ENCODE measurements at places on chromosomes 7 and 10.

GRCh38 chr10:61708846-61709245 lies 46.1 kb downstream of the CABCOCO1 start:
- DNase-seq = no peak

DNA sequence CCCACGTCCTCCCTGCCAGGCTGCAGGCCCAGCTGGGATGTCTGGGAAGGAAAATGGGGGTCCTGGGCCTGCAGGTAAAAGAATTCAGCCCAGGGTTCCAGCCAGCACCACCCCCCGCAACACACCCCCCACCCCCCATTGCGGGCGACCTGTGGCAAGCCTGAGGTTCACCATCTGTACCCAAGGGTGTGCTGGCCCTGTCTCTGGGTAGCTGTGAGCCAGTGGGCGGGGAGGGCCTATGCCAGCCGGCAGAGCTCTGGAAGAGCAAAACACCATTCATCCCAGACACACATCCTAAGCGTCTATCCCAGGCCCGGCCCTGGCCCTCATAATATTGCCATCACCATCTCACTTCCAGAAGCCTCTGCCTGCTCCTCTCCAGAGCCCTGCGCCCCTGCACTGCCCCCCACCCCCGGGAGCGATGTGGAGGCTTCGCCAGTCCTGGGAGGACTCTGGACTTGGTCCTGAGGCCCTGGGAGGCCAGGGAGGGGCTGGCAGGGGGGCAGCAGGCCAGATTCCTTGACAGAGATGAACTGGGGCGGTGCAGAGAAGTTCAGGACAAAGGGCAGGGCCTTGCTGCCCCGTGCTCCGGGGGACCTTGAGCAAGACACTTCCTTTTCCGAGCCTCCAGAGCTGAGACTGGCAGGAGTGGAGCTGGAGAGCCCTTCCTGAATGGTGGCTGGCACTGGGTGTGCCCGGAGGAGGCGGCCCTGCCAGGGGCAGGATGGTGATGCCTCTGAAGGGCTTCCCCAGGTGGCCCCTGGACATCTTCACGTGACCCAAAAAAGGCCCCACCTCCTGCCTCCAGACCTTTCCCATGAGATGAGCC lies 8.7 kb upstream of the TTYH3 start:
- no peak for DNase-seq

GRCh38 chr7:153564391-153564790 lies 487.8 kb upstream of the DPP6 start:
- DNase-seq = no peak

GRCh38 chr7:149839933-149840332 lies 1.8 kb downstream of the ZNF862 start:
- no peak for DNase-seq

GRCh38 chr10:88336334-88336733 lies 246.8 kb downstream of the RNLS start:
- no peak for DNase-seq

DNA sequence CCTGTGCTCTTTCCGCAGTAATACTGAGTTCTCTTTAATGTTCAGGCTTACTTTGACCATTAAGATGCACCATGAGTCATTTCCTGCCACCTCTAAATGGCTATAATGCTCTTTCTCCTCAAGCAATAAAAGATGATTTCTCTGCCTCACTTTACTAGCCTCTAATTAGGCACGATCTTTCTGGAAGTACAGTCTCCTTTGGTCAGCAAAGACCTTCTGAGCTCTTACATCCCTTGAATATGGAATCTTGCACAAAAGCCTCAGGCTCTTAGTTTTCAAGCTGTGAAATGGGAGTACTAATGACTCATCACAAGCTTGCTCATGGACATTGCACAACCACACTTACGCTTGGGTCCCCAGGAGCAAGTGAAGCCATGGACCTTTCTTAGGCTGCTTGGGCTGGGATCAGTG lies 85.9 kb downstream of the FRMD4A start:
- DNase-seq = no peak
